ENCODE measurements at places on chromosomes 5 and 9.

GRCh38 chr9:113955076-113955752 is 79.1 kb downstream of the ZNF618 start:
- DNase-seq: no peak

GRCh38 chr5:78591972-78592700 is 56.4 kb downstream of the LHFPL2 start:
- DNase-seq: no peak

GRCh38 chr5:172925336-172925948 is 33.8 kb upstream of the RPL26L1 start:
- no peak for DNase-seq

DNA sequence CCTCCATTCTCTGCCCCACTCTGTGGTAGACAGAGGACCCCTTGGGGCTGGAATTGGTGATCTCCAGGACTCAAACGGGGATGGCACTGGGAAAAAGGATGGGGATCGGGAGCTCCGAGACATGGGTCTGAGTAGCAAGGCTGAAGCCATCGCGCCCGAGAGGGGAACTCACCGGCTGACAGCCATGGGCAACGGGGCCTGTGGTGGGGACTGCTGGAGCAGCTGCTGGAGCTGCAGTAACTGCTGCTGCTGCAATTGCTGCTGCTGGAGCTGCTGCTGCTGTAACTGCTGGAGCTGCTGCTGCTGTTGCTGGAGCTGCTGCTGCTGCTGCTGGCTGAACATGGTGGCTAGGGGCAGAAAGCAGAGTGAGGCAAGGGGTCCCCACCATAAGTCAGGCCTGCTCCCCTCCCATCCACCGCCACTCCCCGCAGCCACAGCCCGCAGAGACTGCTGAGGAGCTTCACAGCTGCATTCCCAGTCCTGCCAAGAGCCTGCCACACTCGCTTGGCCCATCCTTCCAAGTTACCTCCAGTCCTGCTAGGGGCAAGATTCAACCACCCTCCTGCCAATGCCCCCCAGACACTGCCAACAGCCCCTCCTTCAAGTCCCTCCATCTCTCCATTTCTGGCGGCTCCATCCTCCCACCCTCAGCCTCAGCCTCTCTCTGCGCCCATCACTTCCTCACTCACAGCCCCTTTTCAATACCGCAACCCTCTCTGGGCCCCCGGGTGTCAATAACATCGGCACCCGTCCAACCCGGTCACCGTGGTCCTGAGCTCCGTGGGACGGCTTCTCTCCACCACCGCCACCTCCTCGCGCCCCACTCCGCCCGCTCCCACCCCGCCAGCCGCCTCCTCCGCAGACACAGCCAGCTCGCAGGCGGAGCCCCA is 611 bp downstream of the CIZ1 start:
- no peak for DNase-seq

GRCh38 chr5:156927545-156927944 is 35.5 kb downstream of the TIMD4 start:
- no peak for DNase-seq

- DNase-seq: no peak
These were observed 5.0 kb downstream of the MTMR12 start for GRCh38 chr5:32307769-32308194.

GRCh38 chr5:180001136-180001535 is 70.4 kb downstream of the RNF130 start:
- no peak for DNase-seq

GRCh38 chr5:26674846-26675245 is 363.5 kb downstream of the CDH9 start:
- DNase-seq: no peak

GRCh38 chr5:158154226-158155005 is 295.5 kb upstream of the CLINT1 start:
- DNase-seq: no peak

GRCh38 chr9:35852267-35852815 is 17.9 kb downstream of the OR13J1 start:
- no peak for DNase-seq

DNA sequence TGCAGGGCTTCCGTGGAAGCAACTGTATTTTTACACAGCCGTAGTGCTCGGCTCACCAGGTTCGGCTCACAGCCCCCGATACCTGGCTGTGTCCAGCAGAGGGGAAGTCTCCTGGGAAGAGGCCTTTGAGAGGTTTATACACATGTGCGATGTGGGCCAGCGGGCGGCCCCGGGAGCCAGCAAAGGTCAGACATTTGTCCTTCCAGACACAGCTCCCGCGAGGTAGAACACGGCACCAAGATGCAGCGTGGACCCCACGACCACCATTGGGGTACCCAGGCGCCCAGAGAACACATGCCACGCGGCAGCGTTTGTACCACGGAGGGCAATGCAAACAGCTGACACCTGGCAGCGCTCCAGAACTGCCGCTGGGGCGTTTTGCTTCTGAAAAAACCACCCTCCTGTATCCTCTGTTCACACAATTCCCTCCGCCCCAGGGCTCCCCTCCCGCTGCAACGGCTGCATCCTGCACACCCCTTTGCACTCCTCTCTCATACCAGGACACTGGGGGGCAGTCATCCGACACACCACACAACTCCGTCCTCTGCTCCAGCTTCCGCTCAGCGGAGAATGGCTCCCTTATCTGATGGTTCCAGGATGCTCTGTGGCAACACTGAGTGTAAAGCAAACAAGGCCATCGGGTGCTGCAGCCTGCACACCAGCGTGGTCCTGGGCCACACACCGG is 235.3 kb downstream of the SYK start:
- DNase-seq: peak; percentile 64

GRCh38 chr5:17218353-17219005 is 1.0 kb downstream of the BASP1 start:
- no peak for DNase-seq

- no peak for DNase-seq
These were observed 46.5 kb upstream of the GDNF start for GRCh38 chr5:37886242-37886905.

DNA sequence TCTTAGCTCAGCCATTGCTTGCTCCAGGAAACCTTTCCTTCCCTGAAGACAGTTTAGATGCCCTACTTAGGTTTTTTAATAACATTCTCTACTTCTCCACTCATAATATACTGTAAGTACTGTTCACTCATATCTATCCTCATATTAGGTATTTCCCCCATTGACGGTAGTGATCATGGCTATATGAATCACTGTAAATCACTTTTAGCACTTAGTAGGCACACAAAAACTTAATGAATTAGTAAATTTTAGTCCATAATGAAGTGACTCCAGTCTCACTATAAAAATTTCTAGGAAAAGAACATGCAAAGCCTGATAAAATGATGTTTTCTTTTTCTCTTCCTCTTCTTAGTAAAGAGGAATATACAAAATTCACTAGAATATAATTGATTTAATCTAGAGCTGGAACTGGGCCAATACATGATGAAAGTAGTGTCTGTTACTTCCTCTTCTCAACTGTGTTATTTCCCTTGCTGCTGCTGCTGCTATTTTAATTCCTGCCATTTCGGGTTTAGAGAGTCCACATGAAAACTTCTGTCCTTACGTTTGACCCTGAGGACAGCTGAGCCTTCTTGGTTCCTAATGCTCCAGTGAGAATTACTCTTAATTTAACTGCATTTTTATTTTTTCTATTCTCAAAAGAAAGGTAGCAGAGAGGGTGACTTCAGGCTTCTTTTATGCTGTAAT is 73.5 kb downstream of the LNPEP start:
- DNase-seq: no peak

- DNase-seq: no peak
These were observed 11.9 kb upstream of the NXNL2 start for GRCh38 chr9:88523056-88523455.

- DNase-seq: no peak
These were observed 39.8 kb upstream of the TNPO1 start for GRCh38 chr5:72776684-72777083.

DNA sequence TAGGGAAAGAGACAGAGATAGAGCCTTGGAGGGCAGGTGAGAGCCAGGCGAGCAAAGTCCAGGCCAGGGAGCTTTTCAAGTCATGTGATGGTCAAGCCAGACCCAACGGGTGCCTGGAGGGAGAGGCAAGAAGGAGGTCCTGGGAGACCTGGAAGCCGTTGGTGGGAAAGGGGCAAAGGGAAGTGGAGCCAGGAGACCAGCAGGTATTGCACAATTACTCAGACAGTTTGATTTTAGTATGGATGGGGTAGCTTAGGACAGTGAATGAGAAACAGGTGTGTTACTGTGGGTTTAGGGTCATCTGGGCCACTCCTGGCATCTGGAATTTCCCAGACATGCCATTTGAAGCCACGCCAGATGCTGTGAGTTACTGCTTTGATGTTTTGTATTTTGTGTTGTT is 5.1 kb downstream of the SECISBP2 start:
- no peak for DNase-seq

DNA sequence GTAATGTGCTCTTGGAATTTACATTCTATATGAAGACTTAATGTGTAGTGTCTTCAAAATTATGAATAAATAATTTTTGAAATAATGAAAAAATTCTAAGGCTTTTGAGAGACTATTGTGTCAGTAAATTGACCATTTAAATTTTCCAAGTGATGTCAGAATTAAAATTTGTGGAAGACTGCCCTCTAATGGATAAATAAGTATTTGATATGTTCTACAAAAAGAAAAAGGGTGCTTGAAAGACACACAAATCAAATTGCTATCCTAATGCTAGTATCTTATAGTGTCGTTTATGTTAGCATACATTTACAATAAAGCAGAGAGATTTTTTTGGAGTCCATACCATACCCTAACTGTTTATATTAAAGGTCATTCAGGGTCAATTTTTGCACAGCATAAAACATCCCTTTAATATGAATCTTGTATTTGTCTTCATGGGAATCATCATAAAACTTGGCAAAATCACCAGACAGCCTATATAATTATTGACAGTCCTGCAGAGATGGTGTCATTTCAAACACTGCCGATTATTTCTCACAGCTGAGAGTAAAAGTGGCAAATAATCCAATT is 120.8 kb upstream of the SLC27A6 start:
- DNase-seq: no peak

DNA sequence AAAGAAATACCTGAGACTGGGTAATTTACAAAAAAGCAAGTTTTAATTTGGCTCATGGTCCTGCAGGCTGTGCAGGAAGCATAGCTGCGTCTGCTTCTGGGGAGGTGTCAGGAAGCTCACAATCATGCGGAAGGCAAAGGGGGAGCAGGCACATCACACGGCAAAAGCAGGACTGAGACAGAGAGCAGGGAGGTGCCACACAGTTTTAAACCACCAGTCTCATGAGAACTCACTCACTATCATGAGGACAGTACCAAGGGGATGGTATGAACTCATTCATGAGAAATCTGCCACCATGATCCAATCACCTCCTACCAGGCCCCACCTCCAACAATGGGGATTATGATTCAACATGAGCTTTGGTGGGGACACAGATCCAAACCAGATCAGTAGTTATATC is 96.2 kb downstream of the OSTF1 start:
- no peak for DNase-seq

DNA sequence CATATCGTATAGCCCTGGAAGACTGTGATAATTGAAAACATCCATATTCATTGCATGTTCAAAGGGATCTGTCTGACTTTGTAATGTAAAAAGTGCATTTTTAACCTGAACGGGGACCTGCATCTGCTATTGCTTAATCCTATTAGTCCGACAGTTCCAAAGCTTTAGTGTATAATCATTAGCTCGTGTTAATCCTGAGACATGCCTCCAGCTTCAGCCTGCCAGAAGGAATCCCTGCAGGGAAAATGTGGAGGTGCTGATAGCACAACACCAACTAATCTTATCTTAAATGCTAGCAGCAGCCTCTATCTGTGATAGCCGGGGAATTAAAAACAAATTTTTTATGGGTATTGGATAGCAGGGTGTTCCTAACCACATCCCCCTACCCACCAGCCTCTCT is 495.2 kb downstream of the TLE4 start:
- no peak for DNase-seq

DNA sequence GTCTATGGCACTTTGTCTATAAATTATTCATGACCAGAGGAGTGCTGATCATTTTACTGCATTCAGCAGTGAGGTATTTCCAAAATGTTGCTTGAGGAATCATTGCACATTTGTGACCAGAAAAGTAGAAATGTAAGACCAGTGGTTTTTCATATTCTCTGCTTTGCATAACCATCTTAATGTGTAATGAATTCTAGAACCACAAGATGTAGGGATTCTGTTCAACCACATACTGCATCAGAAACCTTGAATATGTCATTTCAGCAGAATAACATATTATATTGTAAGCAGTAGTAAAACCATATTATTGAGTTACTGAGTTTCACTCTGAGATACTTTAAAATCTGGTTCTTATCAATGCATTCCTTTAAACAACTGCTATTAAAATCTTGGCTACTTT is 1243.4 kb downstream of the MAT2B start:
- no peak for DNase-seq

DNA sequence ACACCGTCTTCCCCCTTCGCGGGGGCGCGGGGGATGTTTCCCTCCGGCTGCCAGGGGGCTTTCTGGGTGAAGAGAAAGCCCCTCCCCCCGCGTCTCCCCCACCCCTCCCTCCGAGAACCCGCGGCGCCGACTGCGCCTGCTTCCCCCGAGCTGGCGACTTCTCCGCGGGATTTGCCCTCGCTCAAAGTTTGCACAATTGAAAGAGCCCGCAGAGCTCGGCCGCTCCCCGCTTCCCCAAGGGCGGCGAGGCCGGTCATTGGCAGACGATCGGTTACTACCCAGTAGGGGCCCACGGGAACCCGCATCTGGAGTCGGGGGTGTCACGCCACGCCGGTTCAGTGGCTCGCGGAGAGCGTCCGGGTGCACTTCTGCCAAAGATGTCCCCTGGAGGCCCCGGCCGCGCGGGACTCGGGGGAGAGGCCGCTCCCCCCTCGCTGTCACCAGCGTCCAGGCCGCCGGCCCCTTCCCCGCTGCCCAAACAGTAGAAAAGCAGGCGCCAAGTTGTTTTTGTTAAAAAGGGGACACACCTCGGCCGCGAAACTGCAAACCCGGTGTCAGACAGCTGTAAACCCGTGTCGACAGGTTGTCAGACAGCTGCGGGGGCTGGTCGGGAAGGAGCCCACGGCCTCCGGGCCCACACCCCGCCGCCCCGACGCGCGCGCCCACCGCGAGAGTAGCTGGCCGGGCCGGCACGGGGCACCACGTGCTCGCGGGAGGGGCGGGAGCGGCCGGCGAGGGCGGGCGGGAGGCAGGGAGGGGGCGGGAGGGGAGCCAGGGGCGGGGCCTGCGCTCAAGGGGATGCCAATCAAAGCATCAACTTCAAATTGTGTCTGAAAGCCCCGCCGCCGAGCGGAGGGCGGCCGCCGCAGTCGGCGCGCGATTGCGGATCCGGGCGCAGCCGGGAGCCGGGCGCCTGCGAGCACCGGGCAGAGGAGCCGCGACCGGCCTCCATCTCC is at the start of gene IRX1:
Gene IRX1, plus strand, starts transcription at position 827 of the 956 bp plus-strand sequence. CDS start 274 bp downstream, outside the sequence.
- DNase-seq: no peak

- no peak for DNase-seq
These were observed 40.0 kb upstream of the SPTLC1 start for GRCh38 chr9:92155221-92155620.
